ENCODE measurements at places on chromosomes 16 and 17.
A peak's percentile ranks its signal among the peaks of the same experiment; 100 is the strongest.

GRCh38 chr17:45963889-45964288 is 35.2 kb upstream of the STH start:
- no peak for DNase-seq

DNA sequence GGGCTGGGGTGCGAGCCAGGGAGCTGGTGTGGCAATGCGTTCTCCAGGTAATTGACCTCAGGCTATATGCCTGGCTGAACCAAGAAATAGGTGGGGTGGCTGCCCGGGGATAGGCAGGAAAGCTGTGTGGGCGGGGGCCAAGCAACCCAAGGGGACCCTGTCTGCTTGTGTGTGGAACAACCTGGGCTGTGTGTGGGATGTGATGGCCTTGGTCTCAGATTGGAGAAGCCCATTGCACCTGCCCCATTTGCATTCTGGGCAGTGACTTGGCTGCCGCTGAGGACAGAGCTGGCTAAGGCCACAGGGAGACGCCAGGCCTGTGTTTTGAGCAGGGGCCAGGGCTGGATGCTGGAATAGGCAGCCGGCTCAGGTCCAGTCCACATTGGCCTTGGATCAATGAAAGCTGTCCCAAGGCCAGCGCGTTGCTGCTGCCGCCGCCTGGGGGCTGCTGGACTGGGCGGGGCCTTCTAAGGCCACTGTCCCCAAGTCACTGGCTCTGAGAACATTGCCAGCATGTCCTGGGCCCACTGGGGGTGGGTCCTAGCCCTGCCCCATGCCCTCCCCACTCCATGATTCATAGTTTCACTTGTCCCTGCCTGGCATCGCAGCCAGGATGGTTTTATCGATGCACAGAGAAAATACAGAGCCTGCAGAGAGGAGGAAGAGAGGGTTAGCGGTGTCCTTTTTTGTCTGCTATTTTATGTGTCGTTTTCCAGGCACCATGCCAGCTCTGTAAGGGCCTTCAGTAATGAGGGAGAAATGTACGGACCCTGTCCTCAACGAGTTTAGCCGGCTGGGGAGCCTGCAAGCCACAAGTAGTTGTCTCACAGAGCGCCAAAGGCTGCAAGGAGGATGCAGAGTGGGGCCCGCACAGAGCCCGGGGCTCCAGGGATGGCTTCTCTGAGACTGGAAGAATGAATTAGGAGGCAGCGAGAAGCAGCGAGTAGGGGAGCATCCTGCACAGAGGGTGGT is 43.9 kb downstream of the NKD1 start:
- no peak for DNase-seq

DNA sequence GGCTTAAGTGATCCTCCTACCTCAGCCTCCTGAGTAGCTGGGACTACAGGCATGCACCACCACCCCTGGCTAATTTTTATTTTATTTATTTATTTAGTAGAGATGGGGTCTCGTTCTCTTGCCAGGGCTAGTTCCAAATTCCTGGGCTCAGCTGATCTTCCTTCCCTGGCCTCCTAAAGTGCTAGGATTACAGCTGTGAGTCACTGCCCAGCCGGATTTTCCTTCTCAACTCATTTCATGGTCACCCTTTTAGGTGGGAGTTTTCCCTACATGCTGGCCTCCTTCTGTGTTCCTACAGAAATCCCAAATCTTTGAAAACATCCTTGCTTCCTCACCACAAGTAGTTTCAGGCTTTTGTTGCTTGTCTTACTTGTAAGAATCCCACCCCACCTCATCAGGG is 102.1 kb upstream of the SIAH1 start:
- DNase-seq: no peak

DNA sequence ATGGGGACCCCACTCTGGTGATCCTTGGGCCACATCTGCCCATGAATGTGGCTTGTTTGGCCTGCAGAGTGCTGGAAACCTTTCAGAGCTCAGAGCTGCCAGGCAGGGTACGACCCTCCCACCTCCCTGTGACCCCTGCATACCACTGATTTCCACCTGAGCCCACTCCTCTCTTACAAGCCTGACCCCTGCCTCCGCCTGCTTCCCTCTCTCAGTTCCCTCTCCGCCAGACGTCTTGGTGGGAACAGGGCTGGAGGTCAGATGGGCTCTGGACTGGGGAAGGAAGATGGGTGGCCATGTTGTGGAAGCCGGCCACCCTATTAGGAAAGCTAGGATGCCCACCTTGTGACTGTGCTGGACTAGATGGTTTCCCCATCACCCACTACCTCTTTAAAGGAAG is 185.1 kb downstream of the KATNIP start:
- DNase-seq: no peak

DNA sequence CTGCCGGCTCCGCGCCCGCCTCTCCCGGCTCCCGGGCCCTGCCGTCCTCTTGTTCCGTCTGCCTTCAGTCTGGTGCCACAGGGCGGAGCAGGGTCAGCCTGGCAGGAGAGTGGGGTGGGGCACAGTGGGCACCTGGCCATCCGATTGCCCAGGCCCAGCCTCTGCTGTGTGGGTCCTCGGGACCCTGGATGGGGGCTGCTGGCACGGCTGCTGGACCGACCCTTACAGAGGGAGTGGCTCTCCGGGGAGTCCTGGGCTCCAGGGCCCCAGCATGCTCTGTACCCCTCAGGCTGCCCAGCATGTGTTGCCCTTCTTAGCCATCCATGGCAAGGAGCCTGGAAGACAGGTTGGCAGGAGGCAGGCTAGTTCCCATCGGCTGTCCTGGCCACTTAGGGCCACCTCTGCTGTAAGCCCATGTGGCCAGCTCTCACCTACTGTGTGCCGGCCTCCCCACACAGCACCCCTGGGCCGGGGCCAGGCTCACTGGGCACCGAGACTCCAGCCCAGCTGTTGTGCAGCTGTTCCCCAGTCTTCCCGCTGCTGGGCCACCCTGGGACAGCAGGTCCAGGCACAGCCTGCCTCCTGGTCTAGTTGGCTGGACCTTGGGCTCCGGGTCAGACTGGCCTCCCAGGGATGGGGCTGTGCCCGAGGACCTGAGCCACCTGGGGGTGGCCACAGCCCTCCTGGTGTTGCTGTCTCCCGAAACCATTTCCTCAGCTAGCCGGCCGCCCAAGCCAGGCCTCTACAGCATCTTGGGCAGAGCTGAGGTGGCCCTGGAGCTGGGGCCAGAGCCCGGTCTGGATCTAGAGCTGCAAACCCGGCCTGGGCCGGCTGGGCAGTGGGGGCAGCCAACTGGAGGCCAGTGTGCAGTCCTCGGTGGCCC is 24.9 kb downstream of the BAHCC1 start:
- DNase-seq: no peak

DNA sequence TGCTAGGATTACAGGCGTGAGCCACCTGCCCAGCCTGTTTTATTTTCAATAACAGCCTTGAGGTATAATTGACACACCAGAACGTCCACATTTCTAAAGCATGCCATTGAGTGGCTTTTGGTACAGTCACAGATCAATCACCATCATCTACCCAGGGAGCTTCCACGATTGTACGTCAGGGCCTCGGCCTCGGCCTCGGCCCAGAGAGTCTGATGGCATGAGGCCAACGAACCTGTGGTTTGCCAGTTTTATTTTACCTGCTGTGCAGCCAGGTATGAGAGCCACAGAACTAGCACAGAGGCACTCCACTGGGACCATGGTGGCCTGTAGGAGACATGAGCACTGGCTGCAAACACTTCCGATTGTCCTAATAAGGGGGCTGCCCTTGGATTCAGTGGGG is 8.3 kb downstream of the UBALD1 start:
- no peak for DNase-seq

- no peak for DNase-seq
These were observed 201.0 kb upstream of the NLRP1 start for GRCh38 chr17:5785338-5785737.

- no peak for DNase-seq
These were observed 135.2 kb downstream of the RPTOR start for GRCh38 chr17:80679816-80680215.

DNA sequence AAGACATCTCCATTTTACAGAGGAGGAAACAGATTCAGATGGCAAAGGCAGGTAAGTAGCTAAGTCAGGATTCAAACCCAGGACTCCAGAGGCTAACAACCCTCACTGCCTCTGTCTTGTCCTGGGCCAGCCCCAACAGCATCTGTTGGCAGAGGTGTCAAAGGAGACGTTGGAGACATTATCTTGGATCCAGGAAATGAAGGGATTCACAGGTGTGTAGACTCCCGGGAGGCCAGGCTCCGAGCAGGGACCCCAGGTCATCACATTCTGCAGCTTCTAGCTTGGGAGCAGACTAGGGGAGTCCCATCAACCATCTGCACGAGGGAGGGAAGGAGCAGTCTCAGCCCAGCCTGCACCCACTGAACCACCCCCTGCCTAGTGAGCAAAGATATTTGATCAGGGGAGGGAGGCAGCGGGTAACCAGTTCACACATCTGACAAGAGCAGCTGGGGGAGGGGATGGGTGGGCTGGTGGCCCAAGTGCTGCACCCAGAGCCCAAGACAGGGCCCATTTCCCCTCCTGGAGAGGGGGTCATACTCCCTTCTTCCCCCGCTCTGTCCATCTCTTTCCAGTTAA is 1.0 kb upstream of the B9D1 start:
- DNase-seq: no peak

- no peak for DNase-seq
These were observed 10.8 kb downstream of the TAX1BP3 start for GRCh38 chr17:3657588-3657869.

DNA sequence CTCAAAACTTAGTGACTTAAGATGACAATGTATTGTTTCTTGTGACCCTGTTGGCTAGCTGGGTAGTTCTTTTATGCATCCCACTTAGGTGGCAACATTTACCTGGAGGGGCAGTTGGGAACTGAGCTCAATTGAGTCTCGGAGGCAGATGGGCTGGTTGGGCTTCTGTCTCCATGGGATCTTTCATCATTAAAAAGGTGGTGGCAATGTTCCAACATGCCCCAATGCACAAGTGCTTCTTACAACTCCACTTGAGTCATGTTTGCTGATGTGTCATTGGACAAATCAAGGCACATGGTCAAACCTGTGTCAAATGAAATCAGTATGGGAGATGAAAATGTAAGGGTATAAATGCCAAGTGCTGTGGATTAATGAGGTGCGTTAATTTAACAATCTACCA is 11.7 kb upstream of the HS3ST3B1 start:
- no peak for DNase-seq

GRCh38 chr17:48457080-48457836 is 27.2 kb upstream of the SKAP1 start:
- peak; percentile 43 for DNase-seq

- DNase-seq: no peak
These were observed 26.4 kb downstream of the ARHGAP17 start for GRCh38 chr16:24988593-24989338.

DNA sequence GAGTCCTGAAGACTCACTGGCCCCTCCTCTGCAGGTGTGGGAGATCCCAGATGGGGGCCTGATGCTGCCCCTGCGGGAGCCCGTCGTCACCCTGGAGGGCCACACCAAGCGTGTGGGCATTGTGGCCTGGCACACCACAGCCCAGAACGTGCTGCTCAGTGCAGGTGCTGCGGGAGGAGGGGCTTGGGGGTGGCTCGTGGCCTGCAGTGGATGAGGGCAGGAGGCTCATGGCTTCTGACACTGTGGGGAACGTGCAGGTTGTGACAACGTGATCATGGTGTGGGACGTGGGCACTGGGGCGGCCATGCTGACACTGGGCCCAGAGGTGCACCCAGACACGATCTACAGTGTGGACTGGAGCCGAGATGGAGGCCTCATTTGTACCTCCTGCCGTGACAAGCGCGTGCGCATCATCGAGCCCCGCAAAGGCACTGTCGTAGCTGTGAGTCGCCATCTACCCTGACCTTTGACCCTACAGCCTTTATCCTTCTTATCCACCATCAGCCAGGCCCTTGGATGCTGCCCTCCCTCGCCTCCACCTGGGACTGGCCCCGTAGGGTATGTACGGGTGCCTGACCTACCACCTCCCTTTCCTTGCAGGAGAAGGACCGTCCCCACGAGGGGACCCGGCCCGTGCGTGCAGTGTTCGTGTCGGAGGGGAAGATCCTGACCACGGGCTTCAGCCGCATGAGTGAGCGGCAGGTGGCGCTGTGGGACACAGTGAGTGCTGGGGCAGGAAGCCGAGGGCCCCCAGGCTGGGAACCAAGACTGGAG is 3.6 kb downstream of the CORO1A start:
- peak; percentile 87 for DNase-seq

DNA sequence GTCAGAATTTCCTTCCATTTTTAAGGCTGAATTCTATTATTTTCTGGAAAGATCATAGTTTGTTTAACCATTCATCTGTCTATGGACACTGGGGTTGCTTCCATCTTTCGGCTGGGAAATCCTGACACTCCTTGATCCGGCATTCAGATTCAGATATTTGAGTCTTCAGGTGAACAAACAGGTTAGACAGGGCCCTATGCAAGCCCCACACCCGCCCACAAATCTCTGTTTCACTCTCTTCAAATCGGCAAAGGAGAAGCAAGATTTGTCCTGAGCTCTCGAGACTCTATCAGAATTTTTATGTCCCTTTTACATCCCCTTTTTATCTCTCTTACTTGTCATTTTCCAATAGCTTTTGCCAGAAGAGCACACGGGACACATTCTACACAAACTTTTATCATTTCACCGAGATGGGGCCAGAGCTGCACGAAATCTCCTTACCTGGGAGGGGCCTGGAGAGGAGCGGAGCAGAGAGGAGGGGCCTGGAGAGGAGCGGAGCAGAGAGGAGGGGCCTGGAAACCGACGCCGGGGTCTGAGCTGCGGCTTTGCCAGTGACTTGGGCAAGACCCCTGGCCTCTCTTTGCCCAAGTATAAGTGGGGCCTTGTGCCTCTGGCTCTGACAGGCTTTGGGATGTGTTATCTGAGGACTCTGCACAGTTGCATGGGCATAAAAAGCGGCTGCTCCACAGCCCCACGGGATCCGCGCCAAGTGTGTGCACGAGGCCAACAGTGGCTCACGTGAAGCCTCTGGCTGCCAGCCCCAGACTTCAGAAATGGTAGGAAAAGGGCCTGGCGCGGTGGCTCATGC is 54.3 kb upstream of the RBFOX3 start:
- DNase-seq: no peak

GRCh38 chr17:81482673-81483072 is 29.9 kb downstream of the ACTG1 start:
- no peak for DNase-seq

GRCh38 chr17:66445229-66445628 is 142.8 kb downstream of the PRKCA start:
- no peak for DNase-seq

DNA sequence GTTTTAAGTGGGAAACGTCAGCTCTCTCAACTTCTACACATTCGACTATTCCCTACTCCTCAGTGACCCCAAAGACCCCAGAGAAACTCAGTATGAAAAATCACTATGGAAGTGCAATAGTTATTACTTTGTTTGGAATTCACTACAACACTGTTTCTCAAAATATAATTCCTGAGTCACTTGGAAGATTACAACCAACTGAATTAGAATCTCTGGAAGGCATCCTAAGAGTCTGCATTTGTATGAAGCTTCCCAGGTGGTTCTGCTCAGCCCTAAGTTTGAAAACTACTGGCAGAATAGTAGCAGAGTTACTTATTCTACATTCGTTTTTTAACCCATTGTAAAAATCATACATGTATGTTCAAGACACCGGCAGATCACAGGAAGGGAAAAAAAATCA is 525.6 kb downstream of the MAF start:
- no peak for DNase-seq

- peak; percentile 67 for DNase-seq
These were observed at the start of gene RAPGEFL1 for GRCh38 chr17:40177275-40177874. TSS of gene RAPGEFL1 (plus strand) at chr17:40177470. CDS start at chr17:40177862, 392 bp downstream.

GRCh38 chr17:58060596-58061191 is 22.5 kb upstream of the DYNLL2 start:
- no peak for DNase-seq

- no peak for DNase-seq
These were observed 874 bp downstream of the WWP2 start for GRCh38 chr16:69762814-69763598.

Data from stimulated activated CD4-positive, alpha-beta T cell treated with anti-CD3 and anti-CD28 coated beads, TNF-alpha, amount 100 ng/mL, for 1 hour (primary cell).